ENCODE measurements at places on chromosomes 3 and 15. TPM values are rescaled to one million over a fixed set of nuclear protein-coding genes. Genes with fewer than 3 reads are reported as not detected.

TGFBR2 gene
- 233 TPM for total RNA-seq

CD96 gene
- total RNA-seq = 0.13 TPM

ATP8B4 gene
- total RNA-seq = 1.7 TPM

CLSTN2 gene
- total RNA-seq = 1.6 TPM

SPATA12 gene
- total RNA-seq = not detected

CFAP20DC gene
- 1.6 TPM for total RNA-seq

CPNE9 gene
- total RNA-seq = not detected

ZNF774 gene
- total RNA-seq = 2.8 TPM

SLC51B gene
- total RNA-seq = not detected

ITGA11 gene
- total RNA-seq = 190 TPM

PIERCE2 gene
- 3.1 TPM for total RNA-seq

NUDT16 gene
- 14.0 TPM for total RNA-seq

CHRD gene
- 10.9 TPM for total RNA-seq

KLHL24 gene
- 46.4 TPM for total RNA-seq

GNAT1 gene
- total RNA-seq = not detected

ACKR2 gene
- 0.40 TPM for total RNA-seq
